ENCODE measurements at places on chromosomes 12 and 14.
A peak's percentile ranks its signal among the peaks of the same experiment; 100 is the strongest.

GRCh38 chr14:101022121-101022520 is 118.6 kb upstream of the RTL1 start:
- DNase-seq = no peak

- DNase-seq = no peak
Measured at GRCh38 chr12:113240395-113240794, 19.1 kb downstream of the TPCN1 start.

GRCh38 chr14:69532561-69533340 is 41.9 kb downstream of the CCDC177 start:
- DNase-seq = no peak

- DNase-seq = no peak
Measured at GRCh38 chr12:46391630-46392029, 19.1 kb upstream of the SLC38A2 start.

DNA sequence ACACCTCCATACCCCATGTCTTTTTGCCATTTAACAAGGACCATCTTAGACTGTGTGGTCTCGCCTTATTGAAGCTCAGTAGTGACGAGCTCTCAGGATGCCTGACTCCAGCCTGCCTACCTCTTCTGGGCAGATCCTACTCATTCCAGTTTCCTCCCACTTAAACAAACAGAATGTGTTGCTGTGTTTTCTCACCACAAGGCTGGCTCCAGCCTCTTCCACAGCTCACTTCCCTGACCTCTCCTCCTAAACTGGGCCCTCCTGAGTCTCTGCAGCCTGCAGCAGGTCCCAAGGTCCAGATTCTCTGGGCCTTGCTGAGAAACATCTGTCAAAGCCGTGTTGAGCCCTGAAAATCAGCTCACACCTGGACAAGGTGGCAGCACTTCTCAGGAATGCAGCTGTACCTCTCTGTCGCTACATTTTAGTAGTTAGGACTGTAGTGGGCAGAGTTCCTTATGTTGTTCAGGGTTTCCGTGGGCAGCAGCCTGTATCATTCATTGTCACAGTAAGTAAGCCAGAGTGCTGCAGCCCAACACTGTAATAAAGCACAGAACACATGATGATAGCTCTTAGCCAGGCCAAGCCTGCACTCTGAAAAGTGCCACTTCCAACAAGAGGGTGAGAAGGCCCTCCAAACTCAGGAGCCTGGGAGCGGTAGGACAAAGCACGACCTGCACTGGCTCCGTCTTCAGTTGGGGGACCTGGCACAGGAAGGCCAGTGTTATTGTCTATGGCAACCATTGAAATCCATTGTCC is 68.5 kb downstream of the NKX2-1 start:
- peak; percentile 76 for DNase-seq

DNA sequence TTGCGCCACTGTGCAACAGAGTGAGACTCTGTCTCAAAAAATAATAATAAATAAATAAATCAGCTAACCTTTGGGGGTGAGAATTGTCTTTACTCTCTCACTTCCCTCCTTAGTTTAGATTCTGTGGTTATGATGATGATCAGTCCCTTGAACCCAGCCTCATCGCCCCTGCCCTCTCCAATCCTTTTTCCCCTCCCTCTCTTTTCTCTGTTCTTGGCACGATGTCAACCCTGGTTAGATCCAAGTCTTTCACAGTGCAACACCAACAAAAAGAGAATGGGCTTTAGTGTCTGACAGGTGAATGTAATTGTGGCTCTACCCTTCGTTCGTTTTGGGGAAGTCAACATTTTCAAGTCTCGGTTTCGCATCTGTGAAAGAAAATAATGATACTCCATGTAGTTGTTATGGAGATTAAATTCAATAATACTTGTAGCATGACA is 59.0 kb downstream of the NTN4 start:
- DNase-seq = no peak

DNA sequence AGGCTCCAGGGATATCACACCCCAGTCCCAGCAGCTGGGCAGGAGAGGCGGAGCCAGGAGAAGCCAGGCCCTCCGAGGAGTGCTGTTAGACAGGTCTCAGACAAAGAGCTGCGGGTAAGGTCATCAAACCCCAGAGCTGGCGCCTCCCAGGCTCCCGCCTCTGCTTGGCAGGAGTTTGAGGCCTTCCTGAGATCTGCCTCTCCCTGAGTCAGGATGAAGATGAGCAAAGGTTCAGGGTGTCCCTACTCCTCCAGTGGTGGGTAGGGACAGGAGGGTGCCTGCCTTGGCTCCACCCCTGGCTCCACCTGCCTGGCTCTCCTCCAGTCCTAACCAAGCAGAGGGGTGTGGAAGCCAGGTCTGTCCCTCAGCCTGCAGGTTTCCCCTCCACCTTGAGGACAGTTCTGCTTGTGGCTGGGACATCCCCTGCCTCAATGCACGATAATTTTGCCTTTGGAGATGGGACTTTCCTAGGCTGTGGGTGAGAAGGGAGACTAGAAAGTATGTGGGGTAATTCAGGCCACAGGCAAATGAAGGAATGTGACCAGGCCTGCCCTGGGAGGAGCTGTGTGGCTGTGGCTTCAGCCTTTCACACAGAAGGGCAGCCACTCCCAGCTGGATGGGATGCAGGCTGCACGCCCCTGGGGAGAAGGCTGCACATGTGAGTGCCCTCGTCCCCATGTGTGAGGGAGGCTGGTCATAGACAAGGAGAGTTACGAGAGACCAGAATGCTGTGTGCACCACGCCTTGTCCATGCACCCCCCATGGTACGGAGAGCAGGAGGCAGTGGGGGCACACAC is 2.2 kb downstream of the PLEKHG6 start:
- no peak for DNase-seq

DNA sequence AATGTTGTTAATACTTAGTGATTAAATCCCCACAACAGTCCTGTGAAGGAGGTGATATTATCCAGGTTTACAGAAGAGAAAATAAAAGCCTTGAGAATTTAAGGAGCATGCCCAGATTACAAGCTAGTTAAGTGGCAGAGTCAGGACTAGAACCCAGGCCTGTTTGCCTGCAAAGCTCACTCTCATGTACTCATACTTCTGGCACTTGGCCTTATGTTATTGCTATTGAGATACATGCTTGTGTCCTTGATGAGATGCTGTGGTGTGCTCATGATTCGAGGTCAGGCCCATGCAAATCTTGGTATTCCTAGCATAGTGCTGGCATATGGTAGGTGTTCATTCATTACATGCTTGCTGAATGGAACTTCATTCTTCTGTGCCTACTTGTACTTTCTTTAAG is 7.6 kb upstream of the EID3 start:
- DNase-seq = no peak

DNA sequence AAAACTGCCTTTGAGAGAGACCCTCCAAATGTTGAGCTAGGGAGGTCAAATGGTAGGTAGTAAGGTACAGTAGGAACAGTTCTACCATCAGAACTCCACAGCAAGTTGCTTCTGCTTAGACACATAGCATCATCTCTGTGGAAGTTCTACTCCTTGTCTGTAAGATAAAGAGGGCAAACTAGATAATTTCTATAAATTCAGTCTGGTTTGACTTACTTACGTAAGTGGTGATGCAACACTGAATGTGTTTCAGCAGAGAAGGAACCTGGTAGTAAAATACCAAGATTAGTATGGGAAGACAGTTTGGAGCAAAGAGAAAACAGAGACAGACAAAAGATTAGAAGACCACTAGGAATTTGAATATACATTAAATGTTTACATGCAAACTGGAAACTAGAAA is 42.0 kb downstream of the KITLG start:
- DNase-seq = no peak
